HCT116 (cell line): ENCODE measurements at places on chromosomes 5 and 9.

DNA sequence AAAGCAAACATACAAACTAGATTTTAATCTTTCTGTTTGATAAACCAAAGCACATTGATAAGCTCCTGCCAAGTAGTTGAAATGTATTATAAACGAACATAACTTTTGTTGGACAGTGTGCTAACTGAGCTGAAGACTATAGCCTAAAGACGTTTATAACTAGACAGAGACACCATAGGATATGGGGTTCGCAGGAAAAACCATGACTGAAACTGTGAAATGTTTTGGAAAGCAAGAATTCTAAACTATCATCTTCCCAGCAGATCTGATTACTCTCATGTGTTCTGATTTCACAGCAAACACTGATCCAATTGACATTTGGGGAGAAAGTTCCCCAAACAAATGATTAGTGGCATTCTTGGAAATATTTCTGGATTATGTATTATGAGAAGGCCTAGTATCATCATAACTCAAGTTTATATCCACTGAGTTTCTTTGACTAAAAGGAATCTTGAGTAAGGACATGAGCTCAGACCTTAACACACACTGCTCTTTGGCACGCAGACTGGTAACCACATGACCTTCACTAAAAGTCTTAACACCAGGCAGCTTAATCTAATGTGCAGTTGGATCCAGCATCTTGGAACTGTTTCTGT lies 375.2 kb downstream of the ZNF608 start:
- DNase-seq: no peak

DNA sequence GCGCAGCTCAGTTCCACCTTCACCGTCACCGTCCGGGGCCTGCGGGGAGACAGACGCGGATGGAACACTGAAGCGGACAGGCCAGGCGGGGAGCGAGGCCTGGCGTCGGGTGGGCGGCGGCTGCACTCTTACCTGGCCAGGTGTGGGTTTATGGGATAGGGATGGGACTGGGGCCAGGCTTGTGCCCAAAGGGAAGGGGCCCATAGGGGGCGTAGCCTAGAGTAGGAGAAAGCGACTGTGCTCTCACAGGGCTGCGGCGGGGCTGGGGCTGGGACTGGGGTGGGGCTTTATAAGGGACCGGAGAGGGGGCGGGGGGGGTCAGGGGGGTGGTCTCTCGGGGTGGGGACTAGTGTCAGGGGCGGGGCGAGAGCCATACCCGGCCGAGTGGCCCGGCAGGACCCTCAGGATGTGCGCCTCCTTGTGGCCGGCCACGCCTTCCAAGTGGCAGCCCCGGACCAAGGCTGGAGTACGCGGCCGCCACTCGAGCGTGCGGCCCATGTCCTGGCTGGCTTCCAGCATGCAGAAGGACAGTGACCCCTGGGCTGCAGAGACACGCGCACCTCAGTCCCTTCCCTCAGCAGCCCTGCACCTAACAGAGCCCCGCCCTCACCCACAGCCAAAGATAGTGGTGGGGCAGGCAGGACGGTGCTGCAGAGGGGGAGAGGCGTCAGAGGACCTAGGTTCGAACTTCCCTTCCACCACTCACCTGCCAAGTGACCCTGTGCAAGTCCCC lies 22.8 kb downstream of the FPGS start:
- DNase-seq: no peak

DNA sequence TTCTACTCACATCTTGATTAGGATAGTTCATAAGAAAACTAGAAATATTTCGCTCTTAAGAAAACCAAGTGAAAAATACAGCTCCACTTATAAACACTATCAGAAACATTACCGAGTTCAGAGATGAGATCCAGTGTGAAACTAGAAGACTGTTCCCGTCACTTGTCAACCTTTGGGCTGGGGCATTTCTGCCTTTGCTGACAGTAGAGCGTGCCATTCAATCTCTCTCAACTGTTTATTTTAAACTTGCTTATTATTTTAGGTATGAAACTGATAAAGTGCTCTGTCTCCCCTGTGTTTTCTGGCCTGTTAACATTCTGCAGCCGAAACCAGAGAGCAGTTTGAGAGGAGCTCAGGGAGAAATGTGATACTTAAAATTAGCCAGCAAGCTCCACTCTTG lies 16.7 kb downstream of the MRRF start:
- DNase-seq: no peak

DNA sequence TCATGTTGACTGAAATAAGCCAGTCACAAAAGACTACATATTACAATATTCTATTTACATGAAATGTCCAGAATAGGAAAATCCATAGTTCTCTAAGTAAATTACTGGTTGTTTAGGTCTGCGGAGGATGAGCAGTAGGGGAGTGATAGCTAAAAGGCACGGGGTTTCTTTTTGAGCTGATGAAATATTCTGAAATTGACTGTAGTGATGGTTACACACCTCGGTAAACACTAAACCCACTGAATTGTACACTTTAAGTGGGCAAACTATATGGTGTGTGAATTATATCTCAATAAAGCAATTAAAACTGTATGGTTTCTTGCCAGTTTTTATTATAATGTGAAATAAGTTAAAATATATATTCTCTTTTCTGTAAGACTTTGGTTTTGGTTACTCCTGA lies 77.7 kb upstream of the TMED7 start:
- no peak for DNase-seq

GRCh38 chr9:76680716-76681425 lies 83.4 kb upstream of the PCA3 start:
- no peak for DNase-seq

DNA sequence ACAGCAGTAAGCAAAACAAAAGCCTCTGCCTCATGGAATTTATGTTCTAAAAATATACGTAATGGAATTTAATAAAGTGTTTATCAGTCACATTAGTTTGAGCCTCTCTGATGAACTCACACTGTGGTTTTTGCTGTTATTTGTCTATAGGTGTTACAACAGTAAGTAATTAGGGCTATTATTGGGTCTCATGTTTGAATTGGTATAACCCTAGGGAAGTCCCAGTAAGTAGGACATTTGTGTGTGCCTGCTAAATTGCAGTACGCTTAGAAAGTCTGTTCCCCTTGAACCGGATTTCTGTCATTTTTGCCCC lies 197.6 kb downstream of the NR3C1 start:
- DNase-seq: no peak

DNA sequence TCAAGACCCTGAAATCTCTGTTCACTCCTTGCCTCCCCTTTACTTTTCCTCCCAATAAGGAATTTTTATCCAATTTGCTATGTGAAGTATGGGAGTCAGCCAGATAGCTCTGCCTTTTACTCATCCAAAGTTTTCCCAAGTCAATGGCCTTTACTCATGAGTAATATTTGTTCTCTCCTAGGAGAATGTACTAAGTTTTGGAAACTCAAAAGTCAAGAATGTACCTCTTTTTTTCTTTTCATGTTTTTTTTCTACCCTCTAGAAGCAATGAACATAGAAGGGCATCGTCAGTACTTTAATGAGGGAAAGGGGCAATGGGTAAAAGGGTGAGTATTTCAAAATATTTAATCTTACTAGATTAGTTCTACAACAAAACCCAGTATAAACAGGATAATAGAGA lies 140.2 kb upstream of the SGCD start:
- no peak for DNase-seq

DNA sequence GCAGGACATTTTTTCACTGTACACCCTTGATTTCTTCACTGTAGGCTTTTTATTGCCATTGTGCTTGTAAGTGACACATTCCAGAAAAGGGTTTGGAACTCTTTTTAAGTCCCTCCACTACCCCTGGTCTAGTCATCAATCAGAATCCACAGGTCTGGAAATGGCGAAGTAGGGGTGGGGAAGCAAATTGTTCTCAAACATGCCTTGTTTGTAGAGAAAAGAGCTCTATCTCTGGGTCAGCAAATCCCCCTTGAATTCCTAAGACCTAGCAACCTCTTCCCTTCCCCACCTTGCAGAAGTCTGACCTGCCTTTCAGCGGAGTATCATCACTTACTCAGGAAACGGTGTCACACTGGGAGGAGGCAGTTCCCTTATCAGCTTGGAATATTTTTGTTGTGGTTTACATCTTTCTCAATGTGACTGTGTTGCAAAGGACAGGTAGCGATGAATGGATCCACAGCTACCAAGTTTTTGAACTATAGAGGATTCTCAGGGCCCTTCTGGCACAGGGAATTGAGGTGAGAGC lies 3.2 kb downstream of the SH3RF2 start:
- no peak for DNase-seq

- no peak for DNase-seq
These were observed 624.2 kb upstream of the ZNF608 start for GRCh38 chr5:125370461-125371205.

DNA sequence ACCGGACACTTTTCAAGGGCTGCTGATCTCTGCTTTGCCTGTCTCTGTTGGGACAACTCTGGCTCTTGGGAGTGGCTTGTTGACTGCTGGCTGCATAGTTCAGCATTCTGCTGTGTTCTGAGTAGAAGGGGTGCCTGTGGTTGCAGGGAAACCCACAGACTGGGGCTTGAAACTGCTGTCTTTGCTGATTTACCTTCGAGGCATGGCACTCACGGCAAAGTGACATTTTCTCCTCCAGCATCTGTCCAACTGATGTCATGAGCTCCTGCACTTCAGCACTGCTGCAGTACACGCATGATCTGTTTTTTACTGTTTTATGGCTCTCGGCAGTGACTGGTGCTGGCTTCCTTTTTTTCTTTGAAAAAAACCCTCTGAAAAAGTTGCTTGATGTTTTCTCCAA lies 69.2 kb downstream of the SPATA31D1 start:
- DNase-seq: no peak

- DNase-seq: no peak
These were observed 139.3 kb upstream of the FBXL17 start for GRCh38 chr5:108521011-108521700.

DNA sequence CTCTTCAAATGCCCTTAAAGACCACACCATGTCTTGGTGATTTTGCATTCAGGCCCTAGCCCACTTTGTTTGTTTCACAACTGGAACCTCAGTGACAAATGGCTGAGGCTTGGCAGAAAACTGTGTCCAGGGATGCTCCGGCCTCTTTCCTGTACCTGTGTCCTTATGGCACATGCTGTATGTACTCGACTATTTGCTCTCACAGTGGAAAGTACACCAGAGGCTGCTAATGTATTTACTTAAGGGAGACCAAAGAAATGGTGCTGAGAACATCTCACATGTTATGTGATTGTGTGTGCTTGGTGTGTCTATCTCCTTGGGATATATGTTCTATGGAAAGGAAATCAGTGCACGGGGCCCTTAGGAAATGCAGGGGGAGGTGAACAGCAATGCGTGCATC lies 263.3 kb downstream of the GADD45G start:
- DNase-seq: no peak

GRCh38 chr9:116002624-116003023 lies 151.0 kb upstream of the PAPPA start:
- DNase-seq: no peak

- no peak for DNase-seq
These were observed 516.6 kb upstream of the MEF2C start for GRCh38 chr5:89399548-89399947.

DNA sequence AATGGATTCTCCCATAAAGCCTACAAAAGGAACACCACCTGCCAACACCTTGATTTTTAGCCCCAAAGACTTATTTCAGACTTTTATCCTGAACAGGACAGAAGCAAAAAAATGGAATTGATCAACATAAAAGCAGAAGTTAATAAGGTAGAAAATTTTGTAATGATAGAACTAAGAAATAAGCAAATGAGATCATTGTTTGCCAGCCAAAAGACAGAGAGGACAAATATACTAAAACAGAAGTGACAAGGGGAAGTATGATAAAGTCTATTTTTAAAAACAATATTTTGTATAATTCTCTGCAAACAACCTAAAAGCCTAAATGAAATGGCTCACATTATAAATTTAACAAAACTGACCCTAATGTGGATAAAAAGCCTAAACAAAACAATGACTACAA lies 110.5 kb upstream of the PRSS3 start:
- DNase-seq: no peak

- no peak for DNase-seq
These were observed 107.8 kb downstream of the SMIM23 start for GRCh38 chr5:171893290-171893886.

DNA sequence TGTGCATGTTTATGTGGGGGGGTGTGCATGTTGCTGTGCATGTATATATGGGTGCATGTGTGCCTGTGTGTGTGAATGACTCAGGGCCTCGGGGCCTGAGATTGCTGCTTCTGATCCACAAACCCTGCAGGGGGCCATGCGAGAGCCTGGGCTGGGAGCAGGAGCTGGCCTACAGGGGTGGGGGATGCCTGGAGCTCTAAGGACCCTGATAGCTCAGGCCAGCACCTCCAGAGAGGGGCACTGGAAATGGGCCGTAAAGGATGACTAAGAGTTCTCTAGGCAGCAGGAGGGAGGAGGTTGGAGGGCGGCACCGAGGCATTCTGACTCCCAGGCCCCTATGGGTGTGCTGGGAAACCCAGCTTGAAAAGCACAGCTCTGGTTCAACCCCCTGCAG lies 6.9 kb upstream of the UBAC1 start:
- no peak for DNase-seq

GRCh38 chr5:115336201-115336720 lies 39.8 kb upstream of the CCDC112 start:
- DNase-seq: no peak

GRCh38 chr9:13023498-13023897 lies 248.7 kb downstream of the LURAP1L start:
- DNase-seq: no peak

- DNase-seq: no peak
These were observed 256.2 kb downstream of the ARHGAP26 start for GRCh38 chr5:143026380-143026779.

DNA sequence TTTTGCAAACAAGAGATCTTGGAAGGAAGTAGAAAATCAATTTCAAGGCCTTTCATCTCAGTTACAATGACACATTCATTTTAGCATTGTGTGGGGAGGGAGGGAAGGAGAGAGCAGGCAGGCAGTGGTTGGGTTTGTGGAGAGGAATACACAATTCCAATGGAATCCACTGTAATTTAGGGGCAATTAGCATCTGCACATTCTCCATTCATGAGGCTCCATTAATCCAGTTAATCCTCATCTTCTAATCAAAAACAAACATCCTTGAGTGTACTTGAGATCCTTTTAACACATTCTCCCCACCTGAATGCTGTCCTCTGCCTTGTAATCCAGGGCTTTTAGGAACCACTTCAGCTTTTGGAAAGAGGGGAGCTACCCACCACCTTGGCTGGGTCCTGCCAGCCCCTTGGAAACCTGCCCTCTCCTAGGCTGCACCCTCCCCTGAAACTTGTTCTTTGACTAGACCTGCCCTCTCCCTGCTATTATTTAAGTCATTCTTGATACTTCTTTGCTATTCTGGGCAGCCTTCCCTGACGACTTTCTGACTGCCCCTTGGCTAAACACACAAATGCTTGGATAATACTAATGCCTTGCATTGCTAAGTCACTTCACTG lies 271.2 kb downstream of the SLIT3 start:
- DNase-seq: no peak

DNA sequence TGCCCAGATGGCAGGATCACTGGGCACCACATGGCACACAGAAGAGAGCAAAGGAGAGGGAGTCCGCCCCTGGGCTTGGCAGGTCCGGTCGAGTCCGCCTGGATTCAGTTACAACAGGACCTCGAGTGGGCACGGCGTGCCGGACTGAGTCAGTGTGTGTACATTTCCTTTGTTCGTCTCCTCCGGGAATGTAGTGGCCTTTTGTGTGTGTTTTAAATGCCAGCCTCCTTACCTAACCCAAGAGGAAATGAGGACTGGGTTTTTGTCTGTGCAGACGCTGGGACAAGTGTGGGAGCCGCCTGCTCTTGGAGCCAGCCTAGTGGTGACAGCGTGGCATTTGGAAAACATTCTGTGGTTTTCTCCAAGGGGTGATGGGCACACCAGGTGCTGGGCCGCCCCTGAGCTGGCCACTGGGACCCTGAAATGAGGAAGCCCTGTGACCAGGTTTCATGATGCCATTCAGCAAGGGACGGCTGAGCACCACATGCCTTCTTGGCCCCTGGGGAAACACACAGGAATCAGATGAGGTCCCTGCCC lies 9.6 kb downstream of the NEK6 start:
- no peak for DNase-seq

- no peak for DNase-seq
These were observed 26.5 kb upstream of the PCSK1 start for GRCh38 chr5:96459313-96460121.
